ENCODE measurements at places on chromosomes 16 and 17.

- no peak for DNase-seq
These were observed 165.6 kb downstream of the SPECC1 start for GRCh38 chr17:20174588-20175265.

- no peak for DNase-seq
These were observed 146.4 kb downstream of the MSI2 start for GRCh38 chr17:57402681-57403180.

- no peak for DNase-seq
These were observed 25.3 kb upstream of the CORO6 start for GRCh38 chr17:29648005-29648404.

DNA sequence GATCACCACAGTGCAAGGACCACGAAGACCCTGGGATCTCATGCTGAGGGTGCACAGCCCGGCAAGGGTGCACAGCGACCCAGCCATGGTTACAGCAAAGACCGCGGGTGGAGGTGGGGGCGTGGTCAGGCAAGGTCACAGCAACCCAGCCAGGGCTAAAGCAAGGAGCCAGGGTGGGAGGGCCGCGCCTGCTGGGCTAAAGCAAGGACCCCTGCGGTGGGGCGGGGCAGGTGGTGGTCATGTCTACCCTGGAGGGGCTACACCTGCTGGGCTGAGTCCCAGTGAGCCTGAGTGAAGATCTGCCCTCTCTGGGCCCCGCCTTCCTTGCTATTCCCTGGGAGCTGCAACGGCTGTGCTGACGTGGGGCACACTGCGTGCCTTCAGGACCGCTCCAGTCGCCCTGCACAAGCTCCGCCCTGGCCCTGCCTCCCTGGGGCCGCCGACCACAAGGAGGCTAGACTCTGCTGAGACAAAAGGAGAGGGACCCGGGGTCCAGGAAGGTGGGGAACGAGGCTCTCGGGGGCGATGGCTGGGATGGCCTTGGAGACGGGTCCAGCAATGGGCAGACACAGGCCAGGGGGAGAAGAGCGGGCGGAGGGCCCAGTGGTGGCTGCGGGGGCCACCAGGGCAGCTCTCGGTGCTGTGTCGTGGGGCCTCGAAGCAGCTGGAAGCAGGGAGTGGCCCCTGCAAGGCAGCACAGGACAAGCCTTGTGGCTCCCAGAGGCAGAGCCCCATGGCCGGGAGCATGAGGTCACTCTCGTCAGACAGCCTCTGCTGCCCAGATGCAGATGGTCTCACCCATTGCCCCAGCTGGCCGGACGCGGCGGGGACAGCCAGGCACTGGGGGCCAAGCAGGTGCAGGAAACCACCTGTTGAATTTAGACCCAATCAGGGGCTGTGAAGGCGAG lies 52.8 kb downstream of the CBFA2T3 start:
- no peak for DNase-seq

DNA sequence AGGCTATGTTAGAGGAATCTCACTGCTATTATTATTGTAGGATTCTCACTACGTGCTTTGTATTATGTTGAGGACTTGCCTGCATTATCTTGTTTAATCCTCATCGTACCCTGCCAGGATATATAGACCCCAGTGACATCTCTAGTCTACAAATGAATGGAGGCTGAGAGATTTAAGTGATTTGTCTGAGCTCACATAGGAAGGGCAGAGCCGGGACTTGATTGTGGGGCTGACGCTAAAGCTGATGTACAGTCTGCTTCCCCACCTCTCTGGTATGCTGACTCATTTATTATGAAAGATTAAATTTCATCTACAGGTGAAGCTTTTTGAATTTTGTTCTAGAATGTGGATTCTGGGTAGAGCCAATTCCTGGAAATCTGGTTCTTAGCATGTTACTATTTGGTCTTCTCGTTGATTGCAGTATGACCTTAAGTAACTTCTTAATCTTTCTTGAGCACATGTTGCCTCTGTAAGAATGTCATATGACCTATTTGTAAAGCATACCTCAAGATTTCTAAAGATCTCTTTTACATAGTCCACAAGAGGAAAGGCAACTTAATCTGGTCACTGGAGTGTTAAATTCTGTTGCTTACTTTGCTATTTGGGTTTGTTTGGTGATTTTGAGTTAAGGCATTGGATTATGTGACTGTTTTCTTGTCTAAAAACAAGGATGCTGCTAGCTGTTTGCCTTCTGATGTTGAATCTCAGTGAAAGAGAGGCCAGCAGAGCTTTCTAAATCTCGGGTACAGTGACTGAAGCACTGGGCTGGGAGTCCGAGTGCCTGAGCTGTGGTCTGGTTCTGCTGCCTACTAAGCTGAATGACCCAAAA lies 12.4 kb downstream of the METTL9 start:
- peak; percentile 52 for DNase-seq

DNA sequence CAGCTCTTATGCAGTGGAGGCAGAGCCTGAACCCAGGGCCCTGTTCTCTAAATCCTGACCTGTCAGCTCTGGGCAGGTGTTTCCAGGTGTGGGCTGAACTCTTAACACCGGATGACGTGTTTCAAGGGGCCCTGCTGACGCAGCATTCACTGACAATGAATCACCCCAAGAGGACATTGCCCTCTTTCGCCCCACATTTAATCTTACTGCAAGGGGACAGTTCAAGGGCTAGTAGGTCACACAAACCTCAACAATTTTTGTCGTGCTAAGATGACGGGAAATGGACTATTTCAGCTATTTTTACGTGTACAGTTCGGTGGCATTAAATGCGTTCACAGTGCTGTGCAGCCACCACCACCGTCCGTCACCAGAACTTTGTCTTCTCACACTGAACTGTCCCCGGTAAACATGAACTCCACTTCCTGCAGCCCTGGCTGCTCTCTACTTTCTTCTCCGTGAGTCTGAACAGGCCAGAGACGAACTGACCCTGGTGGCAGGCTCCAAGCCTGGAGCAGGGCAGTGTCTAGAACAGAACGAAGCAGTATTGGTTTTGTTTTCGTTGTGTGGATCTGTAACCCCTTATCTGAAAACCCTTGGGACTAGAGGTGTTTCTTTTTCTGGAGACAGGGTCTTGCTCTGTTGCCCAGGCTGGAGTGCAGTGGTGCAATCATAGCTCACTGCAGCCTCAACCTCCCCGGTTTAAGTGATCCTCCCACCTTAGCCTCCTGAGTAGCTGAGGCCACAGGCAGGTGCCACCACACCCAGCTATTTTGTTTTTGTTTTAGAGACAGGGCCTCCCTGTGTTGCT lies 88.4 kb upstream of the CIBAR2 start:
- no peak for DNase-seq

- no peak for DNase-seq
These were observed 93.0 kb upstream of the RPL38 start for GRCh38 chr17:74110467-74110866.

DNA sequence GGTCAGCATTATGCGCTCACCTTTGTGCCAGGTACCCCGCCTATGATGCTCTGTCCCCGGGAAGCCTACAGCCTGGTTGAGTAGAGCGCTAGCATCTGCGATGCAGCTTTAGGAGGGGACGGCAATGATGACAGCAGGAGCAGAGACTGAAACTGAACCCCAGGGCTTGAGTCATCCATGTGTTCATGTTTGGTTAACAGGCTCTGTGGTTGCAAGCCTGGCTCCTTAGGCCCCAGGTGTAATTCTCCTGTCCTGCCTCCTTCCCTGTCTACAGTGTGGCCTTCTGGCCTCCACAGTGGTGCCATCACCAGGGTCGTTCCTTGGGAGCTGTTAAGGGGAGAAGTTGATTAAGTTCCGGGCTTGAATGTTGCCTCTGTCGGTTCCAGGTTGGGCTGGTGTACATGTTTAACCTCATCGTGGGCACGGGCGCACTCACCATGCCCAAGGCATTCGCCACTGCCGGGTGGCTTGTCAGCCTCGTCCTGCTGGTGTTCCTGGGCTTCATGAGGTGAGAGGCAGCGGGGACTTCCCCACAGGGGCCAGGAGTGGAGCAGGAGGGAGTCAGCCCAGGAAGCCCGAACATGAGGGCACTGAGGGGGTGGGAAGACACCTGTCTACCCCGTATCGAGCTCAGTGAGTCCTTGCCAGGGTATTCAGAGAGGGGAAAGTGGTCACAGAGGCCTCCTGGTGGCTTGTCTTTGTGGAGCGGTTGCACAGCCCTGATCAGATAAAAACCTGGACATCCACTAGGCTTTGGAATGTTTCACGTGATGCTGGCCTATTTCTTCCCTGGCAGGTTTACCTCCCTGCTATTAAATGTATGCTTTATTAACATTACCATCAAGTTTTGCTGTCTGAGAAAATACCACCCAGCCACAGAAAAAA lies 9.2 kb upstream of the NAT9 start:
- DNase-seq, result no peak

Measured in D341Med (cell line).